ENCODE measurements at places on chromosomes 7 and 10. TPM values are rescaled to one million over a fixed set of nuclear protein-coding genes. Genes with fewer than 3 reads are reported as not detected.

DNA sequence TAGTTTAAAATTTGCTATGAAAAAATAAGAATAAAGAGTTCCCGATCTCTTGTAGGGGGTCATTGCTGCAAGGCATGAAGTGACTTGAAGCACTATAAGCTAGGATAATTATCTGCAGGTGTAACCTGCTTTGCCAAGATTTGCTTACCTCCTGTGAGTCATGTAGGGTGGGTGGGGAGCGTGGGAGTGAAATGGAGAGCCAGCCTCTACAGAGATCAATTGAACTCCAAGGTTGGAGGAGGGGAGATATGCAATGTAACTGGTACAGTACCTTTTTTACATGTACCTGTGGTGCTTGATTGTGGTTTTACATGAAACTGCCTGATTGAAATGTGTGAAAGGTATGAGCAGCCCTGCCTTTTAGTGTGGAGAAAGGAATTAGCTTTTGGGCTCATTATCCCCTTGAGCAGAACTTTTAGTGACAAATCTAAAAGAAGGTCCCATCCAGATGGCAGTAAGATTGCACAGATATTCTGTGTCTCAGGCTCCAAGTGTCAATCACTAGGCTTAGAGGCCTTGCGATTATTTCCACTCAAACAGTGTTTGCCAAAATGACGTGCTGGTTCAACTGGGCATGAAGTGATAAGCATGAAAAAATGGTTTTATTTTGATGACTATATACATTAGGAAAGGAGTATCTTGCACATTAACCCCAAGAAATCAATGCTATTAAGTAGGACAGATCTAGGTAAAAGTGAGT lies 138.6 kb upstream of the GRB10 start:
- H3K36me3 ChIP-seq: no peaks in the 10 kb centered on the region
- DNase-seq: no peak
- H3K4me3 ChIP-seq: no peak overlapping the region
- no peaks in the 10 kb centered on the region for H3K4me1 ChIP-seq
- no peak overlapping the region for H3K27ac ChIP-seq

The FASTK gene
- polyA plus RNA-seq: 116 TPM

DNA sequence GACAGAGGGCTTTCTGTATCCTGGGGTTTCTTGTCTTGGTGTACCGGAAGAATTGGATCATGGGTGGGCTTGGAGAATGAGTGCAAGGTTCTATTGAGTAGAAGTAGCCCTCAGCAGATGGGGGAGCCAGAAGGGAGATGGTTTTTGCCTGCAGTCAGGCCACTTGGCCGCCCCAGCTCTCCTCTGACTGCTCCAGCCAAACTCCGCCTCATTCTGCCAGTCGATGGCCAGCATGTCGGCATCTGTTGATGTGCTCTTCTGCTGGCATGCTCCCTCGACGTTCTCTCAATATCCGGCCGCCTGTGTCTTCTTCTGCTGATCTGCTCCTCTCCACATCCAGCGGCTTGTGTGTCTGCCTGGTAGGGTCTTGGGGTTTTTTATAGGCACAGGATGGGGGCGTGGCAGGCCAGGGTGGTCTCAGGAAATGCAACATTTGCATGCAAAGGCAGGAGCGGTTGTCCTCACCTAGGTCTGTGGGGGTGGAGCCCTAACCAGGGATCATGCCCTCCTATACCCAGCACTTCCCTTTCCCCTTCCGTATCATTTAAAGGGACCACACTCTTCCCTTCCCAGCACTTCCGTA lies 40.2 kb upstream of the TNS3 start:
- no peaks in the 10 kb centered on the region for H3K4me1 ChIP-seq
- no peaks in the 10 kb centered on the region for H3K36me3 ChIP-seq
- DNase-seq: no peak
- no peaks in the 10 kb centered on the region for H3K27me3 ChIP-seq

GRCh38 chr10:33579996-33580395 lies 245.5 kb upstream of the NRP1 start:
- H3K36me3 ChIP-seq: no peaks in the 10 kb centered on the region
- H3K27ac ChIP-seq: no peak overlapping the region
- no peaks in the 10 kb centered on the region for H3K4me1 ChIP-seq
- no peak for DNase-seq

- H3K36me3 ChIP-seq: no peaks in the 10 kb centered on the region
- H3K4me3 ChIP-seq: no peak overlapping the region
- H3K4me1 ChIP-seq: no peaks in the 10 kb centered on the region
- DNase-seq: no peak
- no peak overlapping the region for H3K27ac ChIP-seq
Observed at GRCh38 chr7:25802473-25802872, 349.5 kb upstream of the NFE2L3 start.

- no peaks in the 10 kb centered on the region for H3K36me3 ChIP-seq
- H3K4me3 ChIP-seq: no peak overlapping the region
- H3K4me1 ChIP-seq: peaks cover 9% of the 10 kb centered on the region
- DNase-seq: no peak
- no peaks in the 10 kb centered on the region for H3K27me3 ChIP-seq
- H3K27ac ChIP-seq: no peak overlapping the region
Observed at GRCh38 chr10:98299341-98299740, 31.3 kb upstream of the LOXL4 start.

DNA sequence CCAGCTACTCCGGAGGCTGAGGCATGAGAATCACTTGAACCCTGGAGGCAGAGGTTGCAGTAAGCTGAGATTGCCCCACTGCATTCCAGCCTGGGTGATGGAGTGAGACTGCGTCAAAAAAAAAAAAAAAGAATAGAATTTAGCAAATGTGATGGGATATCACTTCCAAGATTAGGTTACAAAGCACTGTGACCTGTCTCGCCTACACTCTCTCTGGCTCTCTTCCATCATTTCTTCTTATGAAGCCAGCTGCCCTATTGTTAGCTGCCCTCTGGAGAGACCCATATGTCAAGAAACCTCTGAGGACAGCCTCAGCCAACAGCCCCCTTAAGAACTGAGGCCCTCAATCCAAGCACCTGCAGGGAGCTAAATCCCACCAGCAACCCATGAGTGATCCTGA lies 28.2 kb downstream of the ARHGAP21 start:
- H3K27ac ChIP-seq: no peak overlapping the region
- no peaks in the 10 kb centered on the region for H3K27me3 ChIP-seq
- H3K36me3 ChIP-seq: no peaks in the 10 kb centered on the region
- H3K4me3 ChIP-seq: no peak overlapping the region

The SFRP4 gene
- polyA plus RNA-seq: 0.03 TPM

DNA sequence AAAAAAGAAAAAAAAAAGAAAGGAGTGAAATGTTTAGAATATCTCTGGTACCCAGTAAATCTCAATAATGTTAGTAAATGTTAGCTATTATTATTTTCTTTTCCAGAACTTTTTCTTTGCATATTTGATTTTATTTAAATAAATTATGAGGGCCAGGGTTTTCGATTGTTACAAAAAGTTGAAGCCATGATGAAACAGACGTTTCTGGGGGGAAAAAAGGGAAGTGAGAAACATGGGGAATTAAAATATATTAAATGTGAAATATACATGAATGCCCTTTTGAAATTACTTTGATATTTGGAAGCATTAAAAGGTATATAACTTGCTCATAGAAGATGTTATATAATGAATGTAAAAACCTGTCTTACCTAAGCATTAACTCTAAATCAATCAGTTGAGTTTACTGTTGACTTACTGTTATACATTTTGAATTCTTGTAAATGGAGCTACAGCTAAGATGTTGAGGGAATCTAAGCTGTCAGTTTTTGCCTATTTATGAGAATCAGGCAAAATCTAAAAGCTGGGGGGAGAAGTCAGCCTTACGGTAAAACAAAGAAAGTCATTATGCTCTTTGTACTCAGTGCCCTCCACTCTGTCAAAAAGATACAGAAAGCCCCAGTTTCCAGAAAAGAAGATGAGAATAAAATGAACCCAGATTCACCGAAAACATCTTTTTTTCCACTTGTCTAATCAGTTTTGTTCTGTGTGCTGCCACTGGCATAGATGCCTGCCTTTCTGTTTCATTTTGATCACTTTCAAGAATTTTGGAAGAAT lies 30.0 kb upstream of the KDM7A start:
- DNase-seq: no peak
- no peaks in the 10 kb centered on the region for H3K36me3 ChIP-seq
- H3K4me3 ChIP-seq: no peak overlapping the region
- no peaks in the 10 kb centered on the region for H3K4me1 ChIP-seq

DNA sequence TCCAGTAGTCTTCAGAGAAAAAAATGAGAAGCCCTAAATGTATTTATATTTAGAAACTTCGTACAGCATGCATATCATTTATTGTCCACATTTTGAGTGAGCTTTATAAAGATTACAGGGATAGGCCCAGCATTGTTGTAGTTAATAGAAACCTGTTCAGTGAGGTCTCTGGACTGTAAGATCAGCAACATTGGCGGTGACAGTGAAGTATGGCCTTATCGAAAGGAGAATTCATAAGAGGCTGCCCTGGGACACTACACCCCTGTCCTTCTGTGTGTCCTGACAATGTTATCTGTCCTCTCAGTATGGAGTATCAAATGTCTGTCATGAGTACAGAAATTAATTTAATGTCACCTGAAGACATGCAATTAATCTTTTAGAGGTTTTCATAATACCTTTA lies 57.2 kb downstream of the SHH start:
- peaks cover 4% of the 10 kb centered on the region for H3K4me1 ChIP-seq
- no peak overlapping the region for H3K27ac ChIP-seq
- H3K36me3 ChIP-seq: no peaks in the 10 kb centered on the region
- H3K4me3 ChIP-seq: no peak overlapping the region
- no peaks in the 10 kb centered on the region for H3K27me3 ChIP-seq

The PDE6C gene
- not detected for polyA plus RNA-seq

The SLC39A12 gene
- not detected for polyA plus RNA-seq

The DPP6 gene
- polyA plus RNA-seq: 4.3 TPM

DNA sequence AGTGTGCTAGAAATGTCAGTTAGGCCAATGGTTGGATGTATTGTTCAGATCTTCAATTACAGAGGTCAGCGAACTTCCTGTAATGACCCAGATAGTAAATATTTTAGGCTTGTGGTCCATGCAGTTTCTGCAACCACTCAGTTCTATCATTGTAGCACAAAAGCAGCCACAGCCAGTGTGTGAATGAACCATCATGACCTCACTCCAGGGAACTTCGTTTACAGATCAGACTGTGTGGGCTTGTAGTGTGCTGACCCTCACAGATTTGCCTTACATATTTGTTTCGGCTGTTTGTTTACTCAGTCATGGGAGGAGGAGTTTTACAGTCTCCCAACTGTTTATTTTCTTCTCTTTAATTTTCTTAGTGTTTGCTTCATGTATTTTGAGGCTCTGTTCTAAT lies 55.4 kb downstream of the LANCL2 start:
- no peak for DNase-seq
- no peak overlapping the region for H3K4me3 ChIP-seq
- H3K36me3 ChIP-seq: no peaks in the 10 kb centered on the region
- H3K27me3 ChIP-seq: no peaks in the 10 kb centered on the region
- no peak overlapping the region for H3K27ac ChIP-seq

GRCh38 chr7:111743244-111743847 lies 181.1 kb upstream of the IMMP2L start:
- H3K4me3 ChIP-seq: no peak overlapping the region
- H3K27me3 ChIP-seq: no peaks in the 10 kb centered on the region

The TMEM213 gene
- polyA plus RNA-seq: 0.21 TPM

The MRC1 gene
- 0.02 TPM for polyA plus RNA-seq

GRCh38 chr10:14926061-14926470 lies 27.8 kb downstream of the DCLRE1C start:
- no peaks in the 10 kb centered on the region for H3K27me3 ChIP-seq
- no peak overlapping the region for H3K4me3 ChIP-seq
- peaks cover 10% of the 10 kb centered on the region for H3K36me3 ChIP-seq
- no peak overlapping the region for H3K27ac ChIP-seq
- no peaks in the 10 kb centered on the region for H3K4me1 ChIP-seq
- no peak for DNase-seq

DNA sequence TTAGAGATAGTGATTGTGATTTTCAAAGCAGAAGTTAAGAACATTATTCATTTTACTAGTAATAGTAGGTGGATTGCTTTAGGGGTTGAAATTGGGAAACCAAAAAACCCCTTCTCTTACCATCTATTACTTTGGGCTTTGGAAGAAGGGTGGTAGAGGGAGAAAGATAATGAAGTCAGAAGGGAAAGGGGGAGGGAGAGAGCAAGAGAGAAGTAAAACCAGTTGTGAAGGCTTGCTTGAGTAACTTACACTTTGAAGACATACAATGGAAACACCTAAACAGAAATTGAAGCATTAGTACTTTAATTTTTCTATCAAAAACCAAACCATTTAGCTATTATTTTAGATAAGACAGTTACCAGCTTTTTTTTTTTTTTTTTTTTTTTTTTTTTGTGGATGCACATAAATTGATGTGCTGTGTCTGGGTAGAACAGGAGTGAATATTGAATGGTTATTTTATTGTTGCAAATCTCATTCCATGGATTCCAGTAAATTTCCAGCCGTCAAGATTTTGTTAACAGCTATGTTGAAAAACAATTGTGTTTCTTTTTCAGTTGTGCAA lies 5.5 kb downstream of the PRKAR2B start:
- H3K27ac ChIP-seq: no peak overlapping the region
- H3K27me3 ChIP-seq: no peaks in the 10 kb centered on the region
- no peak overlapping the region for H3K4me3 ChIP-seq
- no peaks in the 10 kb centered on the region for H3K4me1 ChIP-seq
- H3K36me3 ChIP-seq: no peaks in the 10 kb centered on the region

The C10orf71 gene
- polyA plus RNA-seq: not detected

The MEST gene
- 176 TPM for polyA plus RNA-seq

GRCh38 chr7:11699666-11700065 lies 132.3 kb downstream of the THSD7A start:
- no peak overlapping the region for H3K27ac ChIP-seq
- no peaks in the 10 kb centered on the region for H3K27me3 ChIP-seq
- no peak overlapping the region for H3K4me3 ChIP-seq
- peaks cover 6% of the 10 kb centered on the region for H3K4me1 ChIP-seq
- no peak for DNase-seq

The OR2A1 gene
- 0.05 TPM for polyA plus RNA-seq

The SORCS1 gene
- 4.1 TPM for polyA plus RNA-seq

DNA sequence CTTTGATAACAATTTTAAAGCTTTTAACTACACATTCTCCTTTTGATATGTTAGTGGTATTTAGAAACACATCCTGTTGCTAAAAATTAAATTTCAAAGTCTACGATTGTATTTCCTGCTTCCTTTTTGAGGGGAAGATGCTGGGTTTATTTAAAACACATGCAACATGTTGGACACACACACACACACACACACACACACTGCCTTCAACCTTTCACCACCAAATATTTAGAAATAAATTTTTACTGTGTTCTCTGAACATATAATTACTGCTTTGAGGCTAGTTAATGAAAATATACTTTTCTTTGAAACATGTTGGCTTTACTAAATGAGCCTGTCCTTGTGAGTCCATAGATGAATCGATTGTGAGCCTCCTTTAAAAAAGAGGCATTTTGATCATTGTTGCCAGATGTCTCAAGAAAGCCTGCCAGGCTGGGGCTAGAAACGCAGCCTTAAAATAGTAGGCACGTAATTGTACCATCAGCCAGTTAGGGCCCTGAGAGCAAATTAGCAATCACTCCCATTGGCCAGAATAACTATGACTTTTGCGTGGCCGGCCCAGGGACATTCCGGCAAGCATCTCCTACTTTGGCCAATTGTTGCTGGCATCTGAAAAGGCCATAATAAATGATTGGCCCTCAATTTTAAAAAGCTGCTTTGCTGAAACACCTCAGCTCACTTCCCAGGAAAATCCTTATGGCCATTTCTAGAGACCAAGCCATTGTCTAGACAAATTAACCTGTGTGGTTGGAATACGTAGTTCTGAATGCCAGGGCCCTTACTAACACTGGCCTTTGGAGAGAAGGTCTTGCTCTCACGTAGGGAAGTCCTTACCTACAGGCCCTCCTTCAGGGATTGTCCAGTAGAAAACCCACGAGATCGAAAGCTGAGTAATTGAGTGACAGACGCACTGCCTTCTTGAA lies 9.9 kb upstream of the TEX36 start:
- no peaks in the 10 kb centered on the region for H3K27me3 ChIP-seq
- H3K36me3 ChIP-seq: no peaks in the 10 kb centered on the region
- H3K4me1 ChIP-seq: no peaks in the 10 kb centered on the region
- no peak for DNase-seq
- no peak overlapping the region for H3K27ac ChIP-seq
